ENCODE measurements at places on chromosomes 1 and 21.
A peak's percentile ranks its signal among the peaks of the same experiment; 100 is the strongest.

GRCh38 chr21:19489930-19490329 is 1086.3 kb upstream of the TMPRSS15 start:
- DNase-seq = no peak

GRCh38 chr1:109490029-109490933 is 3.6 kb upstream of the CYB561D1 start:
- peak; percentile 87 for DNase-seq

- DNase-seq = peak; percentile 37
Measured at GRCh38 chr1:76867342-76868130, at the start of gene ST6GALNAC5. Gene ST6GALNAC5, plus strand, starts transcription at chr1:76867480.

DNA sequence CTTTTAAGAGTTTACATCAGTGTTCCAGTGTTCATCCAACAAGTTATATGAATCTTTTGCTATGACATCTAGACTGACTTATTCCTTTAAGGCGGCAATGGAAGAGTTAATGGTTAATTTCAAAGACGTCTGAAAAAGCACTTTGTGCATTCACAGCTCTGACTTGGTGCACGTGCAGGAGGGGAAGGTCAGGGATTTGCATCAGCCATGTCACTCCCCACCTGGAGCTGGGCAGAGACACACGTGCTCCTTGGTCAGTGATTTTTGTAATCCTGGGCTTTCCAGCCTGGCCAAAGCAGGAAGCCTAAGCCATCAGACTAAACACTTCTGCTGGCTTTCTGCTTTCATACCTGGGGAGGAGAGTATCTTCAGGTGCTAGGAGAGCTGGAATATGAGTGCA is 96.3 kb downstream of the ST3GAL3 start:
- no peak for DNase-seq

- DNase-seq = no peak
Measured at GRCh38 chr1:159443066-159443750, 3.7 kb downstream of the OR10J1 start.

DNA sequence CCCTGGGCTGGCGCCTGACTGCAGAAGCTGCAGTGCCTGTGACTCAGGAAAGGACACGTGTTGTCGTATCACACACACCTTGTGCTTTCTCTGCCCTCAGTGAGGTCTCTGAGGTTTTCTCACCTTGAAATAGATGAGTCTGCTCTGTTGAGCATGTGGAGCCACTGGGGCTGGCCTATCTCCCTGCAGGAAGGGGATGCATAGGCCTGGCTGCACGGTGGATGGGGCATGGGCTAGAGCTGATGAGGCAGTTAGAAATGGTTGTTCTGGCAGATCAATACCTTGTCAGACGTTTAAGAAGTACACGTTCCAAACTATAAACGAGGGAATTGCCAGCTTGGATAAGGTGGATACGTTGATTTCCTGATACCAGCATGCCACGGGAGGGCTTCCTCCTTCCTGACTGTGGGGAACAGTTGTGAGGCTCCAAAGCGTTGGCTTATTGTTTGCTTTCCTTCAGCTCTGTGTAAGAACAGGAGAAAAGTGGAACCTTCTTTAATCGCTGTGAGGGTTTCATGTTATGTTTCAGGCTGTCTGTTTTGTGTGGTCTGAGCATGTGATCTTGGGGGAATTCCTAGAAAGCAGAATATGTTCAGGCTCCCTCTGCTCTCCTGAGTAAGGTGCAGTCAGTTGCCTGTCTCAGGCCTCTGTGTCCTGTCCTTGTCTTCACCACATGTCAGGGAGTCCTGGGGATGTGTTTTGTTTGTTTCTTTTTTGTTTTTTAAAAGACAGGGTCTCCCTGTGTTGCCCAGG is 44.8 kb downstream of the PCNT start:
- DNase-seq = peak; percentile 44

DNA sequence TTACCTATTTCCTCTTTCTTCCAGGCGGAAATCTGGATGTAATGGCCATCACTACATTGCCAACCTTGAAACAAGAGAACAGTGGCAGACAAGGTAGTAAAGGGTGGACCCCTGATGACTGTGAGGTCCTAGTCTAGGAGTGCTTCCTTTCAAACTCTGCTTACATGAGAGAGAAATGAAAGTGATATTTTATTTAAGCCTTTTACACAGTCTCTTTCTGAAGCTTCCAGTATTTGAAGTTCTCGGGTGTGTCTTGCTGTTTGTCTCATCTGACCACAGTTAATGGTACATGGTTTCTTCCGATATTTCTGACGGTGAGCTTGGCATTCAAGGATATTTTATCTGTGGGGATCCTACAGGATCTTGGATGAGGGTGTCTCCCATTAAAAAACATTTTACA is 215.2 kb downstream of the SLC45A1 start:
- no peak for DNase-seq

DNA sequence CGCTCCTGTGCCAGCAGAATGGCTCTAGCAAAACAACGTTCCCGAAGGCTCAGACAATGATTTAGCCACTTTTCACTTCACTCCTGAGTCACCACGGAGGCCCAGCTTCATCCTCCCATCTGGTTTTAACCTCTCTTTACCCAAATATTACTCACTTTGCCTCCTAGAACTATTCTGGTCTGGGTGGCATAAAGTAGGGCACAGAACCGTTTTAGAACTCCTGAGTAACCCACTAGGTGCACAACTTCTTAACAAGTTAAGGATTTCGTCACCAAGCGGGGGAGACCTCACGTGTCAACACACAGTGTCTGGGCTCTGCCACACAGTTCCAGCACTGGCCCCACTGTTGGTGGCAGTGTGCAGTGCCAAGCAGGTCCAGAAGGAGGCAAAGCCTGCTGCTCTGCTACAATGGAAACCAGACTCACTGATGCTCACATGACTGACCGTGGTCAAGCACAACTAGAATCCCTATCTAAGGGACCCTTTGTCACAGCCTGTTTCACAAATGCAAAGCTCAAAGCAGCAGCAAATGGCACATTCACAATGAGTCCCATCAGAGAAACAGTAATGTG is 121.7 kb downstream of the SIPA1L2 start:
- peak; percentile 13 for DNase-seq

DNA sequence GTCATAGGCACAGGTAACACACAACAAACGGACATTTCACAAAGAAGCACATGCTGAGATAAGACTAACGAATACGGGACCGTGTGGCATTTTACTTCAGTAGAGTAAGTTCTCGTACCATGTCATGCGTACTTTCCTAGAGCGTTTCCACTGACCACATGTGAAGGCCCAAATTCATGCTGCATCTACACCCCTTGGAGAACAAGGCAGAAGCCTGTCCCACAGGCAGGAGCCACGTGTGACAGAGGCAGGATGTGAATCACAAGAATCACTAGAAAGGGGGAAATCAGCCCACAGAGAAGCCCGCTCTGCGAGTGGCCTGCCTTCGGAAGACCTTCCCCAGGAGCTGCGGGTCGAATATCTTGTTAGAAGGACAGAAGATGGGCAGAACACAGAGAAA is 41.8 kb downstream of the URB1 start:
- no peak for DNase-seq

DNA sequence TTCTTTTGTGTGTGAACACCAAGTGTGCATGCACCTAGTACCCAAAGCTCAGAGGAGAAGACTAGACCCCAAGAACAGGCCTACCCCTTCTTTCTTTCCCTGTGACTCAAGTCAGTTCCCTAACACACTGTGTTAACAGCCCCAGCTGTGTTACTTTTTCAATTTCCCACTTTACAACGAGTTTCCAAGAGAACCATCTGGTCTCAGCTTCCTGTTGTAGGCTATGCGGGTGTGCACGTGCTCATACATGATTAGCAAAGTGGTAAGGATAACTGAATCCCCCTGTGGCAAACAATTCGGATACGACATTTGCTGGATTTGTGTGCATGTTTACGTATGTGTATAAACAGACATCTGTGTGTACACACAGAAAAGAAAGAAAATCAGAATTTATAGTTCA is 17.9 kb downstream of the IFNAR2 start:
- peak; percentile 84 for DNase-seq

GRCh38 chr1:59908682-59909081 is 17.9 kb downstream of the CYP2J2 start:
- no peak for DNase-seq

DNA sequence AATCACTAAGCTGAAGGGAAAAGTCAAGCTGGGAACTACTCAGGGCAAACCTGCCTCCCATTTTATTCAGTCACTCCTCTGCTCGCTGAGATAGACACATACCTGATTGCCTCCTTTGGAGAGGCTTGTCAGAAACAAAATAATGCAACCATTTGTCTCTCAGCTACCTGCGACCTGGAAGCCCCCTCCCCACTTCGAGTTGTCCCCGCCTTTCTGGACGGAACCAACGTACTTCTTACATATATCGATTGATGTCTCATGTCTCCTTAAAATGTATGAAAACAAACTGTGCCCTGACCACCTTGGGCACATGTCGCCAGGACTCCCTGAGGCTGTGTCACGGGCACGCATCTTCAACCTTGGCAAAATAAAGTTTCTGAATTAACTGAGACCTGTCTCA is 21.5 kb upstream of the HPDL start:
- DNase-seq = no peak

DNA sequence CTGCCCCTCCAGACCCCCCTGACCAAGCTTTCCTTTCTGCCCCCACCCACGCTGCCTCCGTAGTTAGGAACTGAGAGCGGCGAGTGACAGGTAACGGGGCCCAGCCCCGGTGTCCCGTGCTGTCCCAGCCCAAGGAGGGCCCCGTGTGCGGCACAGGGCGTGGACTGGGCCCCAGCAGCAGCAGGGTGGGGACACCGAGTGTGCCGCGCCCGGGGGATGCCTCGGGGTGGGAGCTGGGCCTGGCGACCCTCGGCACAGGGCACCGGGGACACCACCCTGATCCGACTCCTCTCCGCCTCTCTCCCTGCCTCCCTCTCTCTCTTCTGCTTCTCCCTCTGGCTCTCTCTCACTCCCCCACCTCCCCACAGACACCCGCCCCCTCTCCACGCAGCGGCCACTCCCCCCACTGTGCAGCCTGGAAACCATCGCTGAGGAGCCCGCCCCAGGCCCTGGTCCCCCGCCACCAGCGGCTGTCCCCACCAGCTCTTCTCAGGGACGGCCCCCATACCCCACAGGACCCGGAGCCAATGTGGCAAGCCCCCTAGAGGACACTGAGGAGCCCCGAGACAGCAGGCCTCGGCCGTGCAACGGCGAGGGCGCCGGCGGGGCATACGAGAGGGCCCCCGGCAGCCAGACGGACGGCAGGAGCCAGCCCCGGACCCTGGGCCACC is 22.7 kb downstream of the PANK4 start:
- DNase-seq = no peak
